ENCODE measurements at places on chromosomes 11 and 22.

- no peak for DNase-seq
Observed at GRCh38 chr22:27231266-27231665, 570.3 kb downstream of the MN1 start.

DNA sequence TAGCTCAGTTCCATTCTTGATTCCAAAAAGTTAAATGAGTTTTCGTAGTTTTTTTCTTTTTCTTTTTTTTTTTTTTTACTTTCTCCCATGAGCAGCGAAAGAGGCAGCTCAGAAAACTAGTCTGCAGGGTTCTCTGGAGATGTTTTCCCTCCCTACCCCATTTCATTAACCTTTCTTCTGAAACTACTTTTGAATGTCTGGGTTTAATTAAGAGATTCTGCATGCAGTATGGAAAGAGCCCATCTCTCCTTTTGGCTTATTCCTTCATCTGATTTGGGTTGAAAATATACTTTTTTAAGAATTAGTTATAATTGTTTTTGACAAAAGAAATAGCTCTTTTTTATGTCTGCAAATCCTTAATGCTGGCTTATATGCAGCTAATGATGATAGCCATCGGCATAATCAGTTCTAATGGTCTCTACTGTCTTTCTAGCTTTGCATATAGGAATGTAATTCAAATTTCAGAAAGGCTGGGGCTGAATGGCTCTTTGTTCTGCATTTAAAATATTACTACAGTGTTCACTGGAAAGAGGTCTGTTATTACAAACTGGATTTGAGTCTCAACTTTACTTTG is 265.3 kb downstream of the FAT3 start:
- no peak for DNase-seq

- no peak for DNase-seq
Observed at GRCh38 chr11:17593466-17594245, 46.6 kb downstream of the OTOG start.

- peak; percentile 18 for DNase-seq
Observed at GRCh38 chr11:112174789-112175598, at the start of gene BCO2. TSS of gene BCO2 (plus strand) at chr11:112175512. CDS start at chr11:112175602, 90 bp downstream.

- DNase-seq = no peak
Observed at GRCh38 chr11:130765951-130766649, 150.2 kb downstream of the SNX19 start.

DNA sequence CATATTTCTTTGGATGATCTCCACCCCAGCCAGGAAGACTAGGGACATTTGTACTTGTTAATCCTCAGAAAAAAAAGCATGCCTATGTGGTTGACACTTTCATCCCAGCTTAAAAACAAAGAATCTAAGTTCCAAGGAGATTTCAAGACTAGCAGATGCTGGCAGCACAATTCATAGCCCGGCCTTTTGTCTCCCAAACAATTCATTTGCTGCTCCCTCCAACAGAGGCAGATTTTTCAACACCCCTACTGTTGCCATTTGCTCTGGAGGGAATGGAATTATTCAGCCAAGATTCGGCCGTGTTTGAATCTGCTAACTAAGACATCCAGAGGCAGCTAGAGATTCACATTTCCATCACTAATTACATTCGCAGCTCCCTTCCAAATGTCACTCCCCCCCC is 15.3 kb downstream of the P2RX3 start:
- no peak for DNase-seq

DNA sequence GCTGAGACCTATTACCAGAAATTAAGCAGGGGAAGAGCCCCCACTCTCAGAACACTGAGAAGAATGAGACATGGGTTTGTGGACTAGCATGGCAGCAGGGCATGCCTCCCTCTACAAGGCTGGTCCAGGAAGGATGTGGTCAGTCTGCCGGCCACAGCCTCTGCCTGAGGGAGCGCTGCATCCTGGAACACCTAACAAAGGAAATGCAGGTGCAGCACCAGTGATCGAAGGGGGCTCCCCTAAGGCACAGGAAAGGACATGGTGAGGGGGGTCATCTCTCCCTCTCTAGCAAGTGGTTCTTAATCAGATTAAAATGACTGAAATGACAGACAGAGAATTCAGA is 40.6 kb upstream of the ARL14EP start:
- DNase-seq = no peak

DNA sequence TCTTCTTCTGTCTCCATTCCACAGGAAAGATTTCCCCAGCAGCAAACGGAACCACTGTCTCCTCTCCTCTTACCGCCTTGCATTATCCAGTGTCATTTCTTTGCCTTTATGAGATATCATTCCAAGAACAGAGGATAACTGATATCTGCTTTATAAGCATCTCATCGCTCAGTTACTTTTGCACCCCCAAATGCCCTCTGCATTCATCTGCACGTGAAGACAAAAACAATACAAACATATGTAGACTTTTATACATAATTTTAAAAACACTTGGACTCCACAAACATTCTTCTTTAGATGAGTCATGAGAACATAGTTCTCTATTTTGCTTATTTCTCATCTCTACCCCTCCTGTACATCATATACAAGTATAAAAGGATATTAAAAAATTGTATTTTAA is 512 bp upstream of the OR51T1 start:
- no peak for DNase-seq

DNA sequence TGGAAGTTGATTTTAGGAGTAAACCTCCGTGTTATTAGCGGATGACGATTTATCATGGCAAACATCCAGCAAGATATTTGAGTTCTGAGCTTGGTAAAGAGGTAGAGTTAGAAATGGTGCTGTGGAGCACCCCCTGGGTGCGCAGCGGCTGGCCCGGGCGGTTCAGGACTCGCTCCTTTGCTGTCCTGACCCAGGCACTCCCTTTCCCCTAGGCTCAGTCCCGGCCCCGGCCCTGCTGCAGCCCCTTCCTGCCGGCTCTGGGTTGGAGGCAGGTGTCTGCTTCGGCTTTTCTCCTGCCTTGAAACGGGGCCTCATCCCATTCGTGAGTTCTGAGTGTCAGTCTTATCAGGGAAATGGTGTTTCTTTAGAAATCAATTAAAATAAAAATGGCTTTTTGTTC is 33.4 kb downstream of the AP2A2 start:
- DNase-seq = no peak

DNA sequence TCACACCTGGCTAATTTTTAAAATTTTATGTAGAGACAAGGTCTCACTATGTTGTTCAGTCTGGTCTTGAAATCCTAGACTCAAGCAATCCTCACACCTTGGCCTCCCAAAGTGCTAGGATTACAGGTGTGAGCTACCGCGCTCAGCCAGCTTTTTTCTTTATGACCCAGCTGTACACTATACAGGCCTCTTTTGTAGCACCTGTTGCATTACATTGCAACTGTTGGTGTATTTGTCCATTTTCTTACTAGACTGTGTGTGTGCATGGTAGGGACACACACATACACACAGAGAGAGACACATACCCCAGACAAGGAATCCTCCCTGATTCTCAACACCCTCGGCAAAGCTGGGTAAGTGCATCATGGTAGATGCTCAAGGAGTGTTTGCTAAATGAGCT is 61.7 kb downstream of the NAV2 start:
- DNase-seq = no peak

DNA sequence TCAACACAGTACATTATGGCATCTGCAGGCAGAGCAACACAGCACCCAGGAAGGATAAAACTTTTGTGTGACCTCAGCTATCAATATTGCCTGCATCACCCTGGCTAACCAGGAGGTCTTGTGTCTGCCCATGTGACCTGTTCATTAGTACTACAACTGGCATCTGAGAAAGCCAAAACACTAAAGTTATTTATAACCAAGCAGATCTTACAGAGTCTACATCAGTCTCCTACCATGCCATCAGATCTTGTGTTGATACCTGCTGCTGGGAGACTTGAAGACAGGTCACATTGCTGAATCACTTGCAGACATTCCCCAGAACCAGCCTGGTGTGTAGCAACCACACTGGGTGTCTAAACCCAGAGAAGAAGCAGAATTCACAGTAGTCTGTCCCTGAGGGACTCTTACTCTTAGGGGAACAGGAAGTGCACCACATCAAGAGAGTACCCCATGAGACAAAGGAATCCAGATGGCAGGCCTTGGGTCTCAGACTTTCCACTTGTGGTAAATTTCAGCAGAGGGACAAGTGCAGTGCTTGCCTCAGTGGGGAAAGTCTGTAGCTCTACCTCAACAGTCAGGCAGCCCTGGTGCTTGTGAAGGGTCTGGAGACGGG is 7.0 kb downstream of the OR9G1 start:
- DNase-seq = no peak

- no peak for DNase-seq
Observed at GRCh38 chr11:60765355-60765754, 8.7 kb downstream of the MS4A15 start.

DNA sequence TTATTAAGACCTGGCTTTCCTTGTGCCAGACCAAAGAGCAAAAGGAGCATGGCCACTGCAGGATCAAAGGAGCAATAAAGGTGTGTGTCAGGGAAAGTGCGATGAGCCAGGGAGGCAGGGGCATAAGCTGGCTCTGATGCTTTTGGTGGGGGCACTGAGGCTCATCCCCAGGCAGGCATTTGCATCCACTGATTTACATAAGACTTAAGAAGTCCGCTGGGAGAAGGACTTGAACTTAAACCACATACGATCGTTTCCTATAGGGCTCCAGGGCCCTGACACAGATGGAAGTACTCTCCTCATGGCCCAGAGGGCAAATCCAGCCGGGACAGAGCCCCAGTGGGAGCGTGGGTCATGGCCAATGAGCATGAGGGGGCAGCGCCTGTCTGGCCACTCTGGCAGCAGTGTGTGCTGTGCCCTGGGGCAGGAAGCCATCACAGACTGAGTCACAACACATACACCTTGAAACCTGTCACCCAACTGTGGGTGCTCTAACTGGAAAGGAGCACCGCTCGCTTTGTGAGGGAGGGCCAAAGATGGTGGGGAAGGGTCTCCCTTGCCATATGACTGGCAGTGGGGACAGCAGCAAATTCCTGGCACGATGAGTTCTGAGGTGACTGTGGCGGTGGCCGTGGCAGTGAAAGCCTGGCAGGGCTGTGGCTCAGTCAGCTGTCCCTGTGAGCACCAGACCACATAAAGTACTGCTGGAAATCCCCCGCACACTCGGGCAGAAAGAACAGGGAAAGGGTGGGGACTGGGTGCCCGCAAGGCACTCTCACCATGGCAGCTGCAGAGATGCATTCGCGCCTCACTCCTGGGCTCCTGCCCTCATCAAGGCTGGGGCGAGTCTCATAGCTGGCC is 79.4 kb upstream of the LMO1 start:
- no peak for DNase-seq

GRCh38 chr11:42762348-42762747 is 549.4 kb upstream of the API5 start:
- DNase-seq = no peak

- no peak for DNase-seq
Observed at GRCh38 chr11:116773203-116774097, 663 bp upstream of the BUD13 start.

Measured in stimulated activated CD4-positive, alpha-beta T cell treated with anti-CD3 and anti-CD28 coated beads, Interleukin-12 subunit alpha, Interleukin-12 subunit beta, amount 100 ng/mL, for 4 hours (primary cell).